ENCODE measurements at places on chromosomes 11 and 22.

- no peak for DNase-seq
Observed at GRCh38 chr22:29748248-29748893, 18.4 kb downstream of the ZMAT5 start.

DNA sequence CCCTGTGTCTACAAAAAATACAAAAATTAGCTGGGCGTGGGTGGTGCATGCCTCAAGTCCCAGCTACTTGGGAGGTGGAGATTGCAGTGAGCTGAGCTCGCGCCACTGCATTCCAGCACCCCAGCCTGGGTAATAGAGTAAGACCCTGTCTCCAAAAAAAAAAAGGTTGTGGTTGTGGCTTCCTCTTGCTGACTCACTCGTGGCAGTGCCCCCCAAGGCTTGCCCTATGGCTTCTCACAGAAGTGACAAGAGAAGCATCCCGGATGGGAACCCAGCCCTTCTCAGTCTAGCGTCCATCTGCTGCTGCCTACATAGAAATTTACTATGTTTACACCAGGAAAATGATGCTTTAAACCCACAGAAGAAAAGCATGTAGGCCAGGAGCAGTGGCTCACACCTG is 68.5 kb upstream of the PITPNB start:
- DNase-seq, result no peak

GRCh38 chr11:36377759-36378564 is 81.9 kb downstream of the PRR5L start:
- DNase-seq, result no peak

GRCh38 chr11:117839380-117839881 is 14.9 kb upstream of the FXYD2 start:
- no peak for DNase-seq

DNA sequence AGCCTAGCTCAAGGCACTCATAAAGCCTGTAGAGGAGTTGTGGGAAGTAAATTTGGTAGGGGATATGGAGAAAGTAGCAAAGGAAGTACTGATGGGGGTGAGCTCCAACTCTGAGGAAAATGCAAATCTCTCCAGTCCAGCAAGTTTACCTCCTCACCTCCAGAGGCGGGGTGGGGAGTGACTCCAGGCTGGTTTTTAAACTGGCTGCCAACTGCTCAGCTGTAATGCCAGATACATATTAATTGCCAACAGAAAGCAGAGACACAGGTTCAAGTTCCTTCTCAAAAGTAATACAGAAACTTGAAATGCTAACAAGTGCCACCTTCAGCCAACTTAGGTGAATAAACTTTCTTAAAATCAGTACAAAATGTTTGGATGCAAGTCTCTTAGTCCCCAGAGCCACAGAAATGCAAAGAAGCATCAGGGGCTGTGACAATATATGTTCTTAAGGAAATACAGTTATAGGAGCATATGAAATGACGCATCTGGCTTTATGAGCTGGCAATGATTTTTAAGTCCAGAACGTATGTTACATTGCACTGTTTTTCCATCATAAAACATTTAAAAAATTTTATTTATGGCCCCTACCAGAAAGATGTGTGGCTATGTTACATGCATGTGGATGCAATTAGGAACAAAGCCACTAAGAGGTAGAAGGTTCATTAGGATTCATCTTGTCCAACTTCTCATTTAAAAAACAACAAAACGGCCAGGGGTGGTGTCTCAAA is 436.4 kb upstream of the CCDC90B start:
- no peak for DNase-seq

- no peak for DNase-seq
Observed at GRCh38 chr11:83957038-83957900, 671.1 kb upstream of the CCDC90B start.

Measured in anterior cingulate cortex (tissue), 58 donors.